ENCODE measurements at places on chromosomes 1 and 21.

- no peak for DNase-seq
Observed at GRCh38 chr1:224499204-224499603, 64.6 kb upstream of the WDR26 start.

- no peak for DNase-seq
Observed at GRCh38 chr1:217274927-217275654, 355.8 kb downstream of the GPATCH2 start.

DNA sequence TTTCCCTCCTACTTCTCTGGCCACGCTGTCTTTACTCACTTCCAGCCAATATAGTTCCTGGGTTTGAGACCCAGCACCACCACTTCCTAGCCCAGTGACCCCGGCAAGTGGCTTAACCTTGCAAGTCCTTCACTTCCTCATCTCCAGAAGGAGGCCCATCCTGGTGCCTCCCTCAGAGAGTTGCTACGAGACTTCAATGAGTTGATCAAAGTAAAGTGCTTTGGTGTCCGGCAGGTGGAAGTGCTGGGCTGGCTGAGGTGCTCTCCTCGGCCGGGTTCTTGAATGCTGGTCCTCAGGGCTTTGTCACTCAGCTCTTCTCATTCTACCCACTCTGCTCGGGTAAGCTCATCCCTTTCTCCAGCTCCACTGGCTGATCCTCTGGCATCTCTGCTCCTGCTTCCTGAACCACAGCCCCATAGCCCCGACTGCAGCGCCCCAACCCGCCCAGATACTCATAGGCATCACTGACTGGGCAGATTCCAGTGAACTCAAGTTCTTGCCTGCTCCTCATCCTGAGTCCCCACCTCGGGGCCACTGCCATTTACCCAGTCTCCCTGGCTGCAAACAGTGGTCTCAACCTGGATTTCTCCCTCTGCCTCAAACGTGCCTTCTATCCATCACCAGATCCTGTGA is 75.8 kb upstream of the WNT4 start:
- no peak for DNase-seq

DNA sequence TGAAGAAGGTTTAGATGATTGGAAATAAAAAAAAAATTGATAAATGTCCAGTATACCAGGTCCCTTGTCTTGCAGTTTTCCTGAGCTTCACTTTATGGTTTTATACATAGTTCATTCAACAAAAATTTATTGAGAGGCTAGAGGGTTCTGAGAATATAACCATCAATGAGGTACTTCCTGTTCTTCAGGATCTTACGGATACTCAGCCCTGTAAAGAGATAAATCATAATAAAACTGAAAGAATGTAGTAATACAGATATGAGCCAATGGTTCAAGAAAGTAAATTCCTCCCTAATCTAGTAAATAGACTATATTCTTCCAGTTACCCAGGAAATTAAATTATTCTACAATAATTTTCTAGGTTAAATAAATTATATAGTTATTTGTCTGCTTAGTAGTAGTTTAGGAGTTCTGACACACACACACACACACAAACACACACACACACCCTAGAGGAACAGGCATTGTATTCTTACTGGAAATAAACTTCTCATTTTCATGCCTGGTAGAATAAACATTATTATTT is 70.4 kb upstream of the HMCN1 start:
- DNase-seq, result no peak

- no peak for DNase-seq
Observed at GRCh38 chr1:37558411-37558810, 1.7 kb downstream of the DNALI1 start.

- no peak for DNase-seq
Observed at GRCh38 chr1:32240140-32240951, 6.7 kb upstream of the FAM167B start.

GRCh38 chr1:51443555-51443954 is 75.5 kb downstream of the EPS15 start:
- no peak for DNase-seq
